Suppressor macrophage treated with lipopolysaccharide for 4 hours (primary cell): ENCODE measurements at places on chromosomes 6 and 20.

GRCh38 chr6:137202078-137202477, 17.1 kb downstream of the IFNGR1 start:
- no peak for DNase-seq

DNA sequence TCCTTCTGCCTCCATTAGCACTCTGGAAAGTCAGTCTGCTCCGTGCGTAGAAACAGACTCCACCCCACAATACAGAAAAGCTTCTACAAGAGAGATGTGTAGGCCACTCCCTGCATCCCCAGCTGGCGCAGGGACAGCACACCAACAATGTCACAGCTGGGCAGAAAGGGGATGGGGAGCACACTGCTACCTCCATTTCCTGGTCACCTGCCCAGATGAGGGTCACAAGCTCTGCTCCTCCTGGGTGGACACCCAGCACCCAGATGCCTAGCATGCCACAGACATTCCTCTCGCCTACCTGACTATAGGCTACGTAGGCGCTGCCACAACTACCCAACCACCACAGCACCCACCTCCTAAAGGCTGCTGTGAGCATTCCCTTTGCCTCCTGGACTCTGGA, 12.2 kb downstream of the BEND3 start:
- no peak for DNase-seq

GRCh38 chr6:129704708-129705107, 5.3 kb downstream of the ARHGAP18 start:
- no peak for DNase-seq

DNA sequence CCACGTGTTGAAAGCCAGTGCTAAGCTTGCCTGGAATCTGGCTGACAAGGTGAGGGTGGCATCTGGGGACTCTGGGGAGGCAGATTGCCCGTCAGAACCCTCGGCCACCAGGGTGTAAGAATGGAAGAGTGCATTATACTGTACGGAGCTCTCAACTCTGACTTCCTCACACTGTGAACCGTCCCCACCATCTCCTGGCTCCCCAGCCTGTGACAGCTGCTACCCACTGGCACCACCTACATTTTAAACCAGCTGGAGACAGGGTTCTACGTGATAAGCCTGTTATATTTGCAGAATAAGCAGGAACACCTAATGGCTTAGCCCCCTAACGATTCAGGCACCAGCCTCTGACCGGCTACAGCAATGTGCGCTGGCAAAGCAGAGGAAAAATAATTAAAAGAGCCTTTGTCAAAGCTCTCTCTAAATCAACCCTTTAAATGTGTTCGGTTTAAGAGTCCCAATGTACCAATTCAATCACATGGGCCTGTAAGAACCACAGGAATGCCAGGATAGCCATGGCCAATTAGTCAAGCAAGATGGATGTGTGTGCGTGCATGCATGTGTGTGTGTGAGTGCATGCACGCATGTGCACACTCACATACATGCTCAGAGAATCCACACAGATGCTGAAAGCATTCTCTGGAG, 89.1 kb upstream of the TAB2 start:
- no peak for DNase-seq

DNA sequence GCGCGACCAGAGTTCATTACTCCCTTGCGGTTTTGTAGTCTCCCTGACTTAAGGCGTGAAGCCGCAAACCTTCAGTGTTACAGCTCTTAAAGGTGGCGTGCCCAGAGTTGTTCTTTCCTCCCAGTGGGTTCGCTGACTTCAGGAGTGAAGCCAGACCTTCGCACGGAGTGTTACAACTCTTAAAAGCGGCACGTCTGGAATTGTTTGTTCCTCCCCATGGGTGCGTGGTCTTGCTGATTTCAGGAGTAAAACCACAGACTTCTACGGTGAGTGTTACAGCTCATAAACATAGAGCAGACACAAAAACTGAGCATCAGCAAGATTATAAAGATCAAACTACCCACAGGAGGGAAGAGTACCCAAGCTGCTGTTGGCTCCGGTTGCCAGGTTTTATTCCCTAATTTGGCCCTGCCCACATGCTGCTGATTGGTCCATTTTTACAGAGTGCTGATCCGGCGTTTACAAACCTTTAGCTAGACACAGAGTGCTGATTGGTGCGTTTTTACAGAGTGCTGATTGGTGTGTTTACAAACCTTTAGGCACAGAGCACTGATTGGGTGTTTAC, 10.4 kb downstream of the TMEM14C start:
- no peak for DNase-seq
